T-helper 22 cell (primary cell): ENCODE measurements at places on chromosomes 4 and X.

- DNase-seq: no peak
Measured at GRCh38 chr4:182273191-182273935, 30.2 kb downstream of the TENM3 start.

DNA sequence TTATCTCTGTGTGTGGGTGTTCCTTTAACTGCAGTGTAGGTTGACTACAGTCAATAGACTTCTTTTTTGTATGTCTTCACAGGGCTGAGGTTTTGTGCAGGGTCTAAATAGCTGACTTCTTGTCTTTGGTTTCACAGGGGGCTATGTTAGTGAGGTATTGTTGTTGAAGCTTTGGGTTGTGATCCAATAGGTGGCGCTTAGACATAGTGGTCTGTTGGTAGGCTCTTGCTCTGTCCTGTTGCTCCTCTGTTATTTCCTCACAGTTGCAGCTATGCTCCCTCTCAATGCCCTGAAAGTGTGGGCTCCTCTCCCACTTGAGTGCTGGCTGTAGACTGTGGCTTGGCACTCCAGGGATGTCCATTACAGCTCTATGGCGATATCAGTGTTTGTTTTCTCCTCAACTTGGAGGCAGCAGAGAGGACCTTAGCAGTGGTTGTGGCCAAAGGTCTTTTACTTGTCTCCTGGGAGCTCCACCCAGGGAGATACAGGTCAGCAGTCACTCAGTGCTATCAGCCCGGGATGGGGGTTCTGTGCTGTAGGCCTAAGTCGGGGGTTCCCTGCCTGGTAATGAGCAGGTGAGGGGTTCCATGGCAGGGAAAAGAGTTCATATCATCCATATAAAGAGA, 14.0 kb downstream of the POF1B start:
- DNase-seq: no peak

- no peak for DNase-seq
Measured at GRCh38 chr4:8857766-8858700, 13.6 kb downstream of the HMX1 start.

DNA sequence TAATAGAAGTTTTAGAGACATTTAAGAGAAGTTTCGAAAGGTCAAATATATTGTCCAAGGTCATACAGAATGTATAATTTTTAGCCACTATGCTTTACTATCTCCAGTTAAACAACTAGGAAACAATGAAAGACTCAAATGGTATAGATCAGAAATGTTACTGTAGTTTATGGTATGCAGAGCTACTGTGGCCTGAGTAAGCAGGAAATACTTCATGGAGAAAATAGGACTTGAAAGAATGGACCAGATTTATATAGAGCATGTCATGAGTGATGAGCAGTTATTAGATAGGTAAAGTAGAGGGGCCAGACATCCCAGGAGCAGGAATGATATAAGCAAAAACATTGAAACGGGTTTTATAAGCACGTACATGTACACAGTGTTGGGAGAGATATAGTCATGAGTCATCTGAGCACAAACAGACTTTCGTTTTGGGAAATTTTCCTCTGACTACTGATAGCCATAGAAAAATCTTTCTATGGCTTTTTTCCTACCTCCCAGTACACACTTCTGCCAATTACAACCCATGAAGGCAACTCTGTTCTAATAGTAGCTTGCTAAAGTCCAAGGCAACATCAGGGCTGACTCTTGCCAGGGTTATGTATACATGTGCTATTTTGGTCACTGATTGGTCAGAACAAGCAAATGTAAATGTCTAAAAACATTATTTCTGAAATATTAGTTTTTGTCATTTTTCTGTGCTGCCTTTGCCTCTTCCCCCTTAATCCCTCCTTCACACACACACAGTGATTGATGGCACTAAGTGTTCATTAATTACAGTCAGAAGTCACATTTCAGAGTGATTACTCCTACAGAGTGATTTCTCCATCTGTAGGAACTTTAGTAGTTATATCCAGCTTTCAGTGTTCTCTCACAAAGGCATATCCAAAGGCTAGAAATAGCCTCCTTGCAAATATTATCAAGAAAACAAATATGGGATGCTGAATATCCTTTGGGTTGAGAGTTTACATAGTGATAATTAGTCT, 198.7 kb downstream of the ENOX2 start:
- no peak for DNase-seq

GRCh38 chr4:2852481-2852921, 8.9 kb downstream of the ADD1 start:
- no peak for DNase-seq

- DNase-seq: no peak
Measured at GRCh38 chr4:136818811-136819330, 713.4 kb downstream of the PCDH18 start.

GRCh38 chrX:128078545-128078944, 26.3 kb upstream of the ACTRT1 start:
- no peak for DNase-seq

- DNase-seq: no peak
Measured at GRCh38 chrX:69503782-69504625, at the start of gene NALF2. TSS of gene NALF2 (plus strand) at chrX:69504326. CDS start at chrX:69505283, 957 bp downstream.

- DNase-seq: no peak
Measured at GRCh38 chr4:14400307-14400706, 602.0 kb upstream of the CPEB2 start.

- no peak for DNase-seq
Measured at GRCh38 chr4:71222661-71223060, 116.2 kb upstream of the SLC4A4 start.

- no peak for DNase-seq
Measured at GRCh38 chr4:23878912-23879732, 10.7 kb downstream of the PPARGC1A start.

- no peak for DNase-seq
Measured at GRCh38 chr4:17018013-17018412, 119.6 kb upstream of the LDB2 start.

- no peak for DNase-seq
Measured at GRCh38 chr4:91220315-91220714, 1083.5 kb upstream of the GRID2 start.

- DNase-seq: no peak
Measured at GRCh38 chr4:108849611-108850168, 86.8 kb upstream of the ETNPPL start.

DNA sequence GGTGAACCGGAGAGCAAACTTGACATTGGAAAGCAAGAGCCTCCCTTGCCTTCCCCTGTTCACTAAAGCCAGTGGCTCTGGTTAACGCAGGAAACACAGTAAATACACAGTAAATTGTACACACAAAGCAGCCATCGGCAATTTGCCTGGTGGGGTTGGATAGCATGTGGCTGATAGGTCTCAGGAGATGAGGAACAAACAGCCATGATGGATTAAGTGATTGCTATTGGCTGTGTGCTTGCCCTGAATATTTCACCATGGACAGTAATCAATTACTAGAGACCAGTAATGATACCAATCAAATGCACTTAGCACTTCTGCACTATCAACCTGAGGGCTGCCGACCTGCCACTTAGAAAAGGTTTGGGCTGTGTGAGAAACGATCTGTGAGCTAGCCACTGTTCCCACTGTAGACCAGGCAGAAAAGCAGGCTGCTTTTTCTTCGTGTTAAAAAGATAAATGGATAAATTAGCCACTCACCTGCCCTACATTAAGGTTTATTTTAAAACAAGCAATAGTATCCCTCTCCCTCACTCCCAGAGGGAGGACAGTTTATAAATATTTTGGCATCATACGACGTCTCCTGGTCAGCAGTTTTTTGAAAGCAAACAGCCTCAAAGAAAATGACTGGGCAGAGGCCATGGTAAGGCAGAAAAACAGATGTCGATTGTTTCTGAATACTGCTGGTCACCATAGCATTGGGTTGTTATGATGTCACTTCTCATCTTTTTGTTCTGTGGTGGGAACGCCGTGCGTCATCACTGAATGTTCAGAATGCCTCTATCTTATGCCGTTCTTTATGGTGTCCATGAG, 167.1 kb downstream of the MAML3 start:
- no peak for DNase-seq

DNA sequence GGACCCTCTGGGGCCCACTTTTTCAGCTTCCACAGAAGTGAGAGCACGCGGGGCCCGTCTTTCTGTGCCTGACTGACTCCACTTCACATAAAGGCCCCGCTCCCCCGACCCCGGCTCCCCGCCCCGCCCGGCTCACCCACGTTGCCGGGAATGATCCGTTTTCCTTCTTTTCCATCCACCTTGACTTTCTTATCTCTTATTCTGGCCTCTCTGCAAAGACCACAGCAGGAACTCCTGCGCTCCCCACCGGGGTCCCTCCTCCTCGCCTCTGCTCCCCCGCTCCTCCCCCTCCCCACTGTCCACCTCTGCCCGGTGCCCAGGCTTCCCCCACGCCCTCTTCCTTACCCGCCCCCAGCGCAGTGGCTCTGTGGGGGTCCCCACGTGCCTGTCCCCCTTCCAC, 54.2 kb upstream of the CLDN24 start:
- DNase-seq: no peak

- DNase-seq: no peak
Measured at GRCh38 chr4:26985873-26986272, 125.2 kb downstream of the STIM2 start.

GRCh38 chrX:125205133-125205917, 114.3 kb upstream of the TEX13C start:
- no peak for DNase-seq

DNA sequence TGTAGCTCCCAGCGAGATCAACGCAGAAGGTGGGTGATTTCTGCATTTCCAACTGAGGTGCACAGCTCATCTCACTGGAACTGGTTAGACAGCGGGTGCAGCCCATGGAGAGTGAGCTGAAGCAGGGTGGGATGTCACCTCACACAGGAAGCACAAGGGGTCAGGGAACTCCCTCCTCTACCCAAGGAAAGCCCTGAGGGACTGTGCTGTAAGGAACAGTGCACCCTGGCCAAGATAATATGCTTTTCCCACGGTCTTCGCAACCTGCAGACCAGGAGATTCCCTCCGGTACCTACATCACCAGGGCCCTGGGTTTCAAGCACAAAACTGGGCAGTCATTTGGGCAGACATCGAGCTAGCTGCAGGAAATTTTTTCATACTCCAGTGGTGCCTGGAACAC, 216.4 kb upstream of the TET2 start:
- DNase-seq: no peak

- no peak for DNase-seq
Measured at GRCh38 chr4:120916937-120917336, 5.6 kb downstream of the PRDM5 start.

DNA sequence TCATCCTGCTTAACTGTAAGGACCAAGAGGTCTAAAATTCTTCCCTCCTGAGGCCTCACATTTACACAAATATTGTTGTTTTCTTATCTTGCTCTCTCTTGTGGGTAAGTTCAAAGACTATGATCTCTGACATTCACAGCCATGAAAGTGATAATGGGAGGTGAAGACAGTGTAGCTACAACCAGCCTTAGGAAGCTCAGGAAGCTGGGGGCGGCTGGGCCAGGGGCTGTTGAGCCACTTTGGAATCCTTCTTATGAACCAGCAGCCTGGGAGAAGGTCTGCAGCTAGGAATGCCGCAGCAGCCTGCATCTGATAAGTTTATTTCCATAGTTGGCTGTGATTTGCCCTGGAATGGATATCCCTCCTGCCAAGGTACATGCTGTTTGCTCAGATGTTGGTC, 316.2 kb downstream of the STIM2 start:
- DNase-seq: no peak

DNA sequence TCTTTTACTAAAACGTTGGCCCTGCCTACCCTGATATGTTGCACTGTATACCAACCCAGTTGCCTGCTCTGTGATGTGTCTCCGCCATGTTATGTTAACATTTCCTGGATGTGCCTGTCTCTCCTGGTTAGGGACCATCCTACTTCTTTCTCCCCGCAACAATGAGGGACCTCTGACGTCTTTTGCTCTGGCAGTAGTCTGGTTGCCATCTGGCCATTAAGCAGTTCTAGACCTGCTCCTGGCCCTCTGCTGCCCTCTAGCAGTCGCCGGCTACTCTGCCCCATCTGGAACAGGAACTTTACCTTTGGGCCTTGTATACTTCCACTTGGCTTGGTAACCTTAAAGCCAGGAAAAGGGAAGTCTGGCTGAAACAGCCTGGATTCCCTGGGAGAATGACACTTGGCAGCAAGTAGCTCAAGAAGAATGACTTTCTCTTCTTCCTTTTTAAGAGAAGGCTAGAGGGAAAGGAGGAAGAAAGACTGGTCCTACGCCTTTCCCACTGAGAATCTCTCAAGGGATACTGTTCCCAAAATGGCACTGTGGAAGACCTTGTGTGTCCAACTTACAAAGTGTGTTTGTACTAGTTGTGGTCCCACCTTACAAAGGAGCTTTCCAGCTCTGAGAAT, 63.5 kb downstream of the GPC3 start:
- no peak for DNase-seq

DNA sequence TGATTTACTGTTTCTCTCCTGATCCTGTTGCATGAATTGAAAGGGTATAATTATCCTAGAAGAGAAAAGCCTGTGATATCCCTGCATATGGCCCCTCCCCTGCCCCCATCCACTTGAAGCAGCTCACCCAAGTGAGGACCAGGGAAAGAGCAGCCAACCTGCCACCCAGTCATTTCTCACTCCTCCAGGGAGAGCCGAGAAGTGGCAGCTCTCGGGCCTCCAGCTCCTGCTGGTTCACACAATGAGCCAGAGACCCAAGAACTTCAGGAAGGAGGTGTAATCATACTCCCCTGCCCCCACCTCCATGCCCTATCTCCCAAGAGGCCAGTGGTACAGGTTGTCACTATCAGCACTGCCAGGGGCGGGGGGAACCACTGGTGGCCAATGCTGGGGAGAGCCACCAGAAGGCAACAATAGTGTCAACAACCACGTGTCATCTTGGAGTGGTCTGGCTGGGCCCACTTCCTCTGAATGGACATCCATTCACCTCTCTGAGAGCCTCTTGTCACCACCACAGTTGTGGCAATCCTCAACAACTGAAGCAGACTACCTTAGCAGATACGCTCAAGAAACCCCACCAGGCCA, 42.9 kb downstream of the APOO start:
- no peak for DNase-seq

GRCh38 chrX:108439426-108439942, at the start of gene COL4A5:
TSS of gene COL4A5 (plus strand) at chrX:108439838. CDS start at chrX:108440126, 288 bp downstream.
- DNase-seq: no peak

- no peak for DNase-seq
Measured at GRCh38 chrX:37787423-37787869, 7.6 kb downstream of the CYBB start.

DNA sequence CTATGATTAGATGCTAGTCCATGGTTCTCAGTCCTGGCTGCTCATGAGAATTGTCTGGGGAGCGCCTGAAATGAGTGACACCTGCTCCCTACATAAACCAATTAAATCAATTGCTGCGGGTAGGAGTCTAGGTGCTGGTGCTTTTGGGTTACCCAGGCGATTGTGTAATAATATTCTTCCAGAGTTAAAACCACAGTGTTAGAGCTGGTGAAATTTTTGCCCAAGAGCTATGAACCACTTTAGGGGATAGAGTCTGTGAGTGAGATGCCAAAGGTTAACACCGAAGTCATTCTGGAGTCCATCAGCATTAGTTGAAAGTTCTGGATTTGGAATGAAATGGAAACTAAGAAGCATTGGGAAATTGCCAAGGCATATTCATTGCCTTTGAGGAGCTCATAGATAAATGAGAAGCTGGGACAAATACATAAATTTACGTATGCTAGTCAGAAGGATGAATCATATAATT, 15.3 kb downstream of the PDK3 start:
- DNase-seq: no peak

GRCh38 chr4:104163820-104164219, 330.9 kb downstream of the CXXC4 start:
- DNase-seq: no peak
